Adrenal gland (tissue), 19 donors: ENCODE measurements at places on chromosomes 16 and 17. TPM values are rescaled to one million over a fixed set of nuclear protein-coding genes. Genes with fewer than 3 reads are reported as not detected.

GRIN2C gene
- 6.1 TPM for polyA plus RNA-seq

MYH1 gene
- not detected for polyA plus RNA-seq

DPEP2 gene
- 1.2 TPM for polyA plus RNA-seq

KRT33B gene
- not detected for polyA plus RNA-seq

MYL4 gene
- polyA plus RNA-seq = not detected
